ENCODE measurements at places on chromosomes 13 and 19. TPM values are rescaled to one million over a fixed set of nuclear protein-coding genes. Genes with fewer than 3 reads are reported as not detected.

Gene PALM
- 72.4 TPM for total RNA-seq

Gene FPR2
- total RNA-seq = 0.33 TPM

Gene ICAM5
- total RNA-seq = 1.8 TPM

Gene CCDC61
- 9.4 TPM for total RNA-seq

Gene TTYH1
- 170 TPM for total RNA-seq

Gene WDR62
- total RNA-seq = 2.1 TPM

Gene ICAM4
- 1.1 TPM for total RNA-seq

Gene ZNF563
- total RNA-seq = 4.6 TPM

Gene SLC8A2
- 22.9 TPM for total RNA-seq

Gene COMP
- not detected for total RNA-seq

Gene ZNF490
- total RNA-seq = 12.9 TPM

Gene KIR3DL1
- total RNA-seq = not detected

Gene CACNG7
- total RNA-seq = 5.1 TPM
